ENCODE measurements at places on chromosomes 1 and 21.

GRCh38 chr1:197924516-197925123 is 7.4 kb downstream of the LHX9 start:
- DNase-seq, result no peak

DNA sequence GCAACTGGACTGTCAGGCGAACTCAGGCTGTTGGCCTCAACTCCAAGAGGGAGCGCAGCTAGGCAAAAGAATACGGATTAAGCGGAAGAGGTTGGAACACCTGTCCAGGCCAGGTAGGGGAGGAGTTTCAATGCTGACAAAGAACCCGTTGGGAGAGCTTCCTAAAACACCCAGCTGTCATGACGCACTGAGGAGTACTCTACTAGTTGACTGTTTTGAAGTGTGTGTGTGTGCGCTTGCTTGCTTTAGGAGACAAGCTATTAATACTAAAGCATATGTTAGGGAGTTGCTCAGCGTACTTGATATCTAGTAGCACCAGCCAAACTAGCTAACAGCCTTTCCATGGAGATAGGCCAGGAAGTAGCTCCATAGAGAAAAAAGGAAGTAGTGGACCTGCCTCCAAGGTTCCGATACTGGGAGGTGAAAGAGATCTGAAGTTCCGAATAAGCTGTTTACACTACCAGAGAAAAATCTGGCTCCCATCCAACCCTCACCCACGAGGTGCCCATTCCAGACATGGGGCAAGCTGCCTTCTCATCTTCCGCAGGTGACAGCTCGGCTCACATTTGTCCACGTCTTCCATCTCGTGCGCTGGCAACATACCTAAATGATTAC is 974 bp upstream of the FNBP1L start:
- no peak for DNase-seq

DNA sequence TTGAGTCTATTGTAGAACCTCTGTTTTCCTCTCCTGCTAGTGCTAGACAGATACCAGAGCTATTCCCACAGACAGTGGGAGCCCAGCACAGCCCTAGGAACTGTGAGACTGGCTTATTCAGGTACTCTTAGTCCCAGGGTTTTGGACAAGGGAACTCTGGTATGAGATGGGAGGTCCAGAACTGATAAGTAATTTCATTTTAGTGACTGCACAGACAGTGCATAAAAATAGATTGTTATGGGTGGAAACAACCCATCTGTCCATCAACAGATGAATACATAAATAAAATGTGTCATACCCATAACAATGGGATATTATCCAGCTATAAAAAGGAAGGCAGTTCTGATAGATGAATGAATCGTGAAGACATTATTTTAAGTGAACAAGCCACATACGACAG is 9.0 kb downstream of the EPS8L3 start:
- DNase-seq, result no peak

DNA sequence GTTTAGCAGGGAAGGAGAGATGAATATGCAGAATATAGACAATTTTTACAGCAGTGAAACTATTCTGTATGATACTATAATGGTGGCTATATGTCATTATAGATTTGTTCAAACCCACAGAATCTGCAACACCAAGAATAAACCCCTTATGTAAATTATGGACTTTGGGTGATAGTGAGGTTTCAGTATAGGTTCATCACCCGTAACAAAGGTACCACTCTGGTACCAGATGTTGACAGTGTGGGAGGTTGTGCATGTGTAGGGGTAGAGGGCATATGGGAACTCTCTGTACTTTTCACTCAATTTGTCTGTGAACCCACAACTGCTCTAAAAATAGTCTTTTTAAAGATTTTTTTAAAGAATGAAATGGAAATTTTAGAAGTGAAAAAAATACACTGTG is 29.9 kb upstream of the PRDX6 start:
- DNase-seq, result no peak

- DNase-seq, result no peak
Observed at GRCh38 chr1:10210841-10211804, 753 bp downstream of the KIF1B start.

GRCh38 chr1:76640092-76640491 is 227.2 kb upstream of the ST6GALNAC5 start:
- DNase-seq, result no peak

DNA sequence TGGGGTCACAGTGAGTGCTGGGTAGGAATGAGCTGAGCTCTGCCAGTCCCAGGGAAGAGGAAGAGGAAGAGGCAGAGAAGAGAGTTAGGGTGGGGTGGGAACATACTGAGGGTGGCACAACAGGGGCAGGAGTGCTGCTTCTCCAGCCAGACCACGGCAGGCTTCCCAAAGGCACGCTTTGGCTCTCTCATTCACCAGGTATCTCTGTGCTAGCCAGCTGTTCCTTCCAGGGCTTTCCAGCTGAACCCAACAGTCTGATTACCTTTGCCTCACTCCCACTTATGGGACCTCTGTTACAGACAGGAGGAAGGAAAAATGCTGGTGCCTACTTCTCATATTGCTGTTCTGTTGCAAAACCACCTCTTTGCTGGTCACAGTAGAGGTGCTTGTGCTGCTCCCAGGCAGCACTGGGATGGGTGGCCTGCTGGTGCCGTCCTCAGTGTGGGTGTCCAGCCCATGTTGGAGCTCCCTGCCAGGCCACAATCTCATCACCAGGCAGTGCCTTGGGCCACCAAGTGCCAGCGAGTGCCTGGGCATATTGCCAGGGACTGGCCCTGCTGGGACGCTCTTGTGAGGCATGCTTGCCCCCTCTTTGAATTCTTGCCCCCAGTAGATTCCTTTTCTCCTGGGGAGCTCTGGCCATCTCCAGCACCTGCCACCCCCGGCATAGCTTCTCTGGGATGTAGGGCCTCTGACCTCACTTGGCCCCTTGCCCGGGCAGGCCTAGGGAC is 2.1 kb downstream of the ADORA1 start:
- DNase-seq, result no peak

- no peak for DNase-seq
Observed at GRCh38 chr1:114298008-114298407, 144.3 kb upstream of the SYT6 start.

DNA sequence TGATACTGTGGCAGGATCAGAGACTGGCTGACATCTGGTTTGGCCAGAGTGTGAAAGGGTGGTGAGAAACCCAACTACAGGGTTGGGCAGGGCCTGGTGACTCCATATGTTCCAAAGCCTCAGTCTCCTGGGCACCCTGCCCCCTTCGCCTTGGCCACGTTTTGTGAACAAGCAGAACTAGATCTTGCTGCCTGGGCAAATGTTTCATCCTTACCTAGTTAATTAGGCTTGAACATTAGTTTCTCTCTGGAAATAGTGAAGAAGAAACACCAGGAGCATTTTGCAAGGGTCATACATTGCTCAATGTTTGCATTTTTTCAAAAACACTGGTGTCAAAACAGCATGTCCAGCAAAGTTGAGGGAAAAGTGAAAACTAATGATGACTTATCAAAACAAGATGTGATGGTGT is 60.5 kb downstream of the MAP3K7CL start:
- DNase-seq, result no peak

DNA sequence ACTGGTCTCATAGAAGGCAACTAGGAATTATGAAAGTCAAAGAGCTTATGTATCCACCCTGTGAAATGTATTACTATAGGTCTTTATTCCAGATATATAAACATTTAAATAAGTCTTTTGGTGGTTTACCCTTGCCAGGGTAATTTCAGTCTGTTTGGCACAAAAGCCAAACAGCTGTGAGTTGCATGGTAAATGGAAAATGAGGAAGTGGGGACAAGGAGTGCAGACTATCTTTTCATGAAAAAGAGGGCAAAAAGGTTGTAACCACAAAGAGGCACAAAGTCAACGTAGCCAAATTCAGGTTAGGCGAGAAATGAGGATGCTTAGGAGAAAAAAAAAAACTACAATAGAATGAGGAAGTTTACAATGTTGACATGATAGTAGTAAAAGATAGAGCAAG is 492.3 kb upstream of the PRMT6 start:
- DNase-seq, result no peak

GRCh38 chr1:39657402-39657801 is 14.5 kb downstream of the NT5C1A start:
- no peak for DNase-seq

GRCh38 chr1:153763365-153764225 is 11.6 kb upstream of the SLC27A3 start:
- no peak for DNase-seq

GRCh38 chr1:51058858-51059257 is 43.2 kb upstream of the C1orf185 start:
- no peak for DNase-seq

GRCh38 chr21:27209546-27209945 is 242.7 kb upstream of the ADAMTS5 start:
- DNase-seq, result no peak

GRCh38 chr1:70910013-70910412 is 137.6 kb downstream of the PTGER3 start:
- no peak for DNase-seq

DNA sequence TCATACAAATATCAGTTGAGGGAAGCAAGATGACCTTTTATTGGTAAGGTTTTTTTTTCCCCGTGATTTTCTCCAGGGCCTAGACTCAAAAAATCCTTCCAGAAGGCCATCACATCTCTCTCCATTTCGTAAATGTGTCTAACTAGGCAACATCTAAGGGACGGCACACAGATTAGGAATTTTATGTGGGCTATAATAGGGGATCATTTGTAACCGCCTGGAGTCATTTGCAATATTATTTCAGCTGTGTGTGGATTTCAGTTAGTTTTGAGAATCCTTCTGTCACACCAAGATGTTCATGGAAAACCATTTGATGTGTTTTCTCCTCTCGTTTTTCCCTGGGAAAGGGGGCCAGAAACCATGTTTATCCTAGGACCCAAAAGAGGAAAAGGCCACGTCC is 63.1 kb downstream of the ATP5PO start:
- no peak for DNase-seq

GRCh38 chr1:21267191-21268077 is 22.8 kb downstream of the ECE1 start:
- no peak for DNase-seq

DNA sequence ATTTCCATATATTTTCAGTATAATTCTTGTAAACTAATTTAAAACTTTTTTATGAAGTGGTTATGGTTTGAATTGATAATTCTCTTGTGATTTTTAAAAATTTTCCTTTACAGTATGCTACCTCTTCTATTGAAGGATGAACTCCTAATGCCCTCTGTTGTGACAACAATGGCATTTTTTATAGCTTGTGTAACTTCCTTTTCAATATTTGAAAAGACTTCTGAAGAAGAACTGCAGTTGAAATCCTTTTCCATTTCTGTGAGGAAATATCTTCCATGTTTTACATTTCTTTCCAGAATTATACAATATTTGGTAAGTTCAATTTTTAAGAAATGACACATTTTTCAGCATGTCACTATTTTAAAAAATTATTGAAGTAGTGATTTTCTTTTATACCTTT is 61.4 kb downstream of the ALG6 start:
- no peak for DNase-seq

- no peak for DNase-seq
Observed at GRCh38 chr1:30596891-30597290, 126.5 kb downstream of the MATN1 start.

DNA sequence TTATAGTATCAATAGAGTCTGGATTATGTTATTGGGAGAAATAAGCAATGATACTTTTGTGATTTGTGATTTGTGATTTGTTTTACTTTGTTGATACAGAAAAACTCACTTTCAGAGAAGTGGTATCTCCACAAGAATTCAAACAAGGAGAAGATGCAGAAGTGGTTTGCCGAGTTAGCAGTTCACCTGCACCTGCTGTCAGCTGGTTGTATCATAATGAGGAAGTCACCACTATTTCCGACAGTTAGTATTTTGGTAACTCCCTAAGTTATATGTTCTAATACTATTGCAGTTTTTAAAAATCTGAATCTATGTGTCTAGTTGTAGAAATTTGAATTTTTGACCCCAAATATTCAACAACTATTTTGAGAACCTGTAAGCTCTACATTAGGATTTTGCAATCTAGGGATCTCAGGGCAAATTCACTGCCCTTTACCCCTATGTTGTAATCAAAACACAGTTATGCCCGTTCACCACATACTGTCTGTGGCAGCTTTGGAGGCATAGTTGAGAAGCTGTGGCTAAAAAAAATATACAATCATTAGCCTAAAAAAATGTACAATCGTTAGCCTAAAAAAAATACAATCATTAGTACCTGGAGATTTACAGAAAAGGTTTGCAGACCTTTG is 288.1 kb downstream of the NCAM2 start:
- no peak for DNase-seq

DNA sequence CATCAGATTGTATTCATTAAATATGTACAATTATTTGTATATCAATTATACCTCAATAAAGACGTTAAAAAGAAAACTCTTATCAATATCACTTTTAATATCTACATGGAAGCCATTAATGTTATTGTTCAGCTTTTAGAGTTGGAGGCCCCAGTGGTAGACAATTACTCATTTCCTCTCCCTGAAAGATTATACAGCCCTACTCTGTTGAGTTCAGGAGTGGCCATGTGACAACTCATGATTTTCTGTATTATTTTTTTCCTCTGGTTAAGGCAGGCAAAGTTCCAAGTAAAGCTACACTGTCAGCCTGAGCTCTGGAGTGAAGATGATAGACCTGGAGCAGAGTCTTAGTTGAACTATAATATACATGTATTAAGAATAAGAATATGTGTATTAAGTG is 247.9 kb upstream of the B3GALT2 start:
- no peak for DNase-seq

GRCh38 chr1:201673093-201673492 is 134.2 kb downstream of the NAV1 start:
- DNase-seq, result no peak

- DNase-seq, result no peak
Observed at GRCh38 chr1:115729756-115730155, 38.8 kb downstream of the CASQ2 start.

- DNase-seq, result no peak
Observed at GRCh38 chr1:154813300-154813816, 56.7 kb downstream of the KCNN3 start.

DNA sequence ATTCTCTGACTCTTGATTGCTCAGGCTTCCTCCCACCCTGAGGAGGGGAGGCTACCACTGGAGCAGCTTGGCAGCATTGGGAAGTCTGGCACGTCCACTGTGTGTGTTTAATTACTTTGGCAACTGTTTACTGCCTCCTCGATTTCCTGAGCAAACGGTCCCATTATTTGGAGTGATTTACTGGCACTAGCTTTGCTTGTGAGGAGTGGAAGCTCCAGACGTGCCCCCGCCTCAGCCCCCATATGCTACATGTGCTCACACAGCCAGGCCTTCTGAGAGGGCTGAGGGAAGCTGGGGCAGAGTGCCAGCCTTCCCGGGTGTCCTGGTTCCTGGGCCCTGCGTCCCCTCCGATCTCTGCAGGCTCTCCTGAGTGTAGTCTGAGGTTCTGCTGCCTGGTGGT is 306.2 kb downstream of the PTPRU start:
- DNase-seq, result no peak

- no peak for DNase-seq
Observed at GRCh38 chr21:42319376-42319775, 4.2 kb upstream of the TFF3 start.

Measured in stimulated activated CD4-positive, alpha-beta T cell treated with anti-CD3 and anti-CD28 coated beads, Interleukin-1b, Interleukin-23, amount 100 ng/mL, for 1 hour (primary cell).